H54 (cell line): ENCODE measurements at places on chromosomes 16 and 17.
A peak's percentile ranks its signal among the peaks of the same experiment; 100 is the strongest.

DNA sequence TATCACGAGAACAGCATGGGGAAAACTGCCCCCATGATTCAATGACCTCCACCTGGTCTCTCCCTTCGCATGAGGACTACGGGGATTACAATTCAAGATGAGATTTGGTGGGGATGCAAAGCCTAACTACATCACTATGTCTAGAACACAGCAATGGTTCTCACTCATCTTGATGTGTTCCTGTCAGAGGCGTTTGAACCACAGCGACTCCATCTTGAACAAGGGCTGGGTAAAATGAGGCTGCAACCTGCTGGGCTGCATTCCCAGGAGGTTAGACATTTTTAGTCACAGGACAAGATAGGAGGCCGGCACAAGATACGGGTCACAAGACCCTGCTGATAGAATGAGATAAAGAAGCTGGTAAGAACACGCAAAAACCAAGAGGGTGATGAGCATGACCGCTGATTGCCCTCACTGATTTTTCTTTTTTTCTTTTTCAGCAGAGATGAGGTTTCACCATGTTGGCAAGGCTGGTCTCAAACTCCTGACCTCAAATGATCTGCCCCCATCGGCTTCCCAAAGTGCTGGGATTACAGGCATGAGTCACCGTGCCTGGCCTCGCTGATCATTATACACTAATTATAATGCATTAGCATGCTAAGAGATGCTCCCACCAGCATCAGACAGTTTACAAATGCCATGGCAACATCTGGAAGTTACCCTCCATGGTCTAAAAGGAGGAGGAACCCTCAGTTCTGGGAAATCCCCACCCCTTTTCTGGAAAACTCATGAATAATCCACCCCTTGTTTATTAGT is 3.0 kb upstream of the PPY start:
- no peak for DNase-seq

DNA sequence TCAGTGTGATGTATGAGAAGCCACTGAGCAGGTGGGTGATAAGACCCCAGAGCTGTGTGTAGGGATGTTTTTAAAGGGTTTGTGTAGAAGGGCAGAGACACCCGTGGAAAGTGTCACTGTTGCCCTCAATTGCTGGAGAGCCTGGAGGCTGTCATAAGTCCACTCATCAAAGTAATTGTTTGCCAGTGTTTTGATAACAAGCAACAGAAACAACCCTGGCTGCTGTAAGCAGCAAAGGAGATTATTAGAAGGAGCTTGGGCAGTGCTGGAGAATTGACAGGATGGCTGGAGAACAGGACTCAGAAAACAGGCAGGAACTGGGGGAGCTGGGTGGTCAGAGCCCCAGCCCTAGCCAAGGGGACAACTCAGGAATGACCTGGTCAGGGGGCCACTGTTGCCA is 119.6 kb downstream of the CCDC182 start:
- DNase-seq: no peak

- no peak for DNase-seq
Observed at GRCh38 chr17:60519795-60520194, 6.2 kb downstream of the APPBP2 start.

DNA sequence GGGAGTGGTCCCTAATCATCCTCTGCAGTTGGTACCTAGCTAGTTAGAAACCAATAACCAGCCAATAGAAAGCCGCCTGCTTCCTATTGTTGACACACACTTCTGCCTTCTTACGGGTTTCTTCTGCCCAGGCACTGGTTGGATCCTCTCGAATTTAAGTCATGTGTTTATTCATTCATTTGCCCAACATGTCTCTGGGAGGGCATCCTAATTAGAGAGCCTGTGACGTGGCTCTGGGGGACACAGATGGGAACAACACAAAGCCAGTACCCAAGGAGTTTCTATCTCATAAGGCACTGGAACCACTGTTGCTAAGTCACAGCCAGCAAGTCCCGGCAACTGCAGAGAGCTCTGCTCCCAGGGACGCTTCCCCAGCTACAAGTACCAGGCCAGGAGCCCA is 300.7 kb upstream of the TNRC6C start:
- DNase-seq: no peak

GRCh38 chr17:68514831-68515635 is 2.8 kb downstream of the PRKAR1A start:
- no peak for DNase-seq

DNA sequence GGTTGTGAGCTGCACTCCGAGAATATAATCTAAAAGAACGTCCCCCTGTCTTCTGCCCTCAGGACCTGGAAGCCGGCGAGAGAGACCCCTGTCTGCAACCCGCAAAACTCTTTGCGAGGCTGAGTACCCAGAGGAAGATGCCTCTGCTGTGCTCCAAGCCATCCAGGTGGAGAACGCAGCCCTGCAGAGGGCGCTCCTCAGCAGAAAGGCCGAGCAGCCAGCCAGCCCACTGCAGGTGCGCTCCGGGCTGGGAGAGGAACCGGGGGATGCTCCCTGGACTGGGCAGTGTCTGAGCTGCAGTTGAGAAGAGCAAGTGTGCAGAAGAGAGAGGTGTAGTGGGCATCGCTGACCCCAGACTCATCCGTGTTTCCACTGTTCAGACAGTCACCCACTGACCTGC is 148.3 kb downstream of the KATNIP start:
- DNase-seq: peak; percentile 23

DNA sequence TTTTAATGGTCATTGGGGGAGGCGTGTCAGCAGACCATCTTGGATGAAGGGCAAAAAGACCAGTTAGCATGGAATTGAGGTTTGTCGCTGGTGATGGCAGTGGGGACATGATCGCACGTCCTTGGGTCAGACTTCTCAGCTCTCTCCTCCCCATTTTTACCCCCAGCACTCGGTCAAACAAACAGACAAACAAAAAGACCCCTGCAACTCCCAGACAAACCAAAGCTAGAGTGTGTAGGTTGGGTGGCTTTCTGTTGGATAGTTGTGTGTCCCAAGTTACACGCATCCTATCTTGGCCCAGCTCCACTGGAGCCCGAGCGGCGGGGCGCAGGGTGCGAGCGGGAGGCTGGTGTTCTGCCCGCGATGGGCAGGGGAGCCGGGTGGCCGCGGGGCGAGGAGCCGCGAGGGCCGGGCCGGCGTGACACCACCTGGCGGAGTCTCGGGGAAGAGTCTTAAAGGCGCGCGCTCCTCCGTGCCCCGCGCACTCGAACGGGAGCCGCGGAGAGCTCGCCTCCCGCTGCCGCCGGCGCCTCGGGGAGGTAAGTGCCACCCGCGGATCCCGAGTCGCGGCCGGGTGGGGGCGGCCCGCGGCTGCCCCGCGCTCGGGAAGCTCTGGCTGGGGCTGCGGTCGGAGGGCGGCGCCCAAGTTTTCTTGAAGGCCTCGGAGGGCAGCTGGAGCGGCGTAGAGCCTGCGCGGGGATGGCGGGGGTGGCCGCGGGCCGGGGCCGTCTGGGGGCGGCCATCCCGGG is 18.5 kb upstream of the NTN1 start:
- DNase-seq: no peak

DNA sequence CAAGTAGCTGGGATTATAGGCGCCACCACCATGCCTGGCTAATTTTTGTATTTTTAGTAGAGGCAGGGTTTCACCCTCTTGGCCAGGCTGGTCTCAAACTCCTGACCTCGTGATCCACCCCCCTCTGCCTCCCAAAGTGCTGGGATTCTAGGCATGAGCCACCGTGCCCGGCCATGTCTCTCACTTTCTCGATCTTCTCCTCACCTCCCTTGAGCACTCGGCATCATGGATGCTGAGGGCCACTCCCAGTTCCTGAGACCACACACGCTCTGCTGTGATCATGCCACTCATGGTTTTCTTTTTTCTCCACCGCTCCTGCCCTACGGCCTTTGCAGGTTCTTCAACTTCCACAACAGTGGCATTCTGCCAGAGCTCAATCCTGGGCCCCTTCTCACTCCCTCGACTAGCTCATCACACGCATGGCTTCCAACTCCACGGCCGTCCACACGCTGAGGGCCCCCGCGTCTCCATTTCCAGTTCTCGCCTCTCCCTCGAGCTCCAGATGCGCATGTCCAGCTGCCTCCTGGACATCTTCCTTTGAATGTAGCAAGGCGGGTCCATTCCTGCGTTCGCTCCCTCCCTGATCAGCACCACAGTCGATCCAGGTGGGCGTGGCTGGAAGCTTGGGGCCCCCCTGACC is 5.5 kb upstream of the NCBP3 start:
- DNase-seq: no peak

- DNase-seq: peak; percentile 83
Observed at GRCh38 chr17:32319548-32319905, 22.4 kb downstream of the C17orf75 start.
